Right lung (tissue), 10 donors: ENCODE measurements at places on chromosomes 16 and 17. TPM values are rescaled to one million over a fixed set of nuclear protein-coding genes. Genes with fewer than 3 reads are reported as not detected.

GRCh38 chr16:79770244-79771064, 169.9 kb upstream of the MAF start:
- DNase-seq = peak; percentile 93

- no peak for DNase-seq
Measured at GRCh38 chr17:79979221-79979741, 56.4 kb downstream of the TBC1D16 start.

Gene KRT28
- polyA plus RNA-seq = not detected

- no peak for DNase-seq
Measured at GRCh38 chr17:17831208-17832031, 5.4 kb downstream of the SREBF1 start.

GRCh38 chr16:66165879-66166278, 200.6 kb upstream of the CDH5 start:
- DNase-seq = no peak

GRCh38 chr17:21015564-21015963, 27.2 kb downstream of the USP22 start:
- no peak for DNase-seq

Gene NPIPA7
- 33.8 TPM for polyA plus RNA-seq

Gene HOXB9
- not detected for polyA plus RNA-seq

DNA sequence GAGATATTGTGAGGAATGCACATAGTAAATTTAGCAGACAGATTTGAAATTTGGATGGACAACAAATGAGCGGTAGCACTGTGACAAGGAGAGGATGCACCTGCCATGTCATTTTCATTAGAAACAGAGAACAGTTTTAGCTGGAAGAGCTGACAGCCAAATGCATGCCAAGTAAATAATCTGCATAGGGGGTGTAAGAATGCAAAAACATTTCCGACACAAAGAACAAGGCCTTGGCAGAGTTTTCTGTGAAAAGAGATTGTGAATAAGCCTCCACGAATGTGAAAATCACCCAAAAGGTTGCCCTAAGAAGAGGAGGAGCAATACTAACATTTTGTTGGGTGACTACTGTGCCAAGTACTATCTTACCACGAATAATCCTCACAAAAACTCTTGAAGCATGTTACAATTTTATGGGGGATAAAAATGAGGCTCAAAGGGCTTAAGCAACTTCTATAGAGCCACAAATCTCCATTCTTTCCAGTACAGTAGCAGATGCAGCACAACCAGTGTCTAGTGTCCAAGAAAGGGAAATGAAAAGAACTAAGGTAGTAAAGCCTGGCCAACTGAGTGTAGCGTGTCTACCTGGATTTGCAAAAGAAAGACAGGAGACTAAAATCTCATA, 28.3 kb downstream of the TMEM100 start:
- peak; percentile 35 for DNase-seq

Gene BCAR1
- 42.1 TPM for polyA plus RNA-seq

DNA sequence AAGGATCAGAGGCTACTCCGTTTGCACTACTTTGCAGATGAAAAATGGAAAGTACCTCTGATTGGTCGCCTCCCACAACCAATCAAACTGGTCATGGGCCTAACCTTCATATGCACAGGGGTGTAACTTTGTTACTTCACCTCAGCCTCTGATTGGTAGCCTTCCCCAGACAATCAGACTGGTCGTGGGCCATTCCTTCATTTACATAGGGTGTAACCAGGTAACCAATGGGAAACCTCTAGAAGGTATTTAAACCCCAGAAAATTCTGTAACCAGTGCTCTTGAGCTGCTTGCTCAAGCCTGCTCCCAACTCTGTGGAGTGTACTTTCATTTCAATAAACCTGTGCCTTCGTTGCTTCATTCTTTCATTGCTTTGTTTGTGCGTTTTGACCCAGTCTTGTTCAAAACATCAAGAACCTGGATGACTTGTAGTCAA, 39.2 kb upstream of the USP22 start:
- DNase-seq = no peak

GRCh38 chr17:8322061-8322460, 12.0 kb downstream of the ARHGEF15 start:
- no peak for DNase-seq

- no peak for DNase-seq
Measured at GRCh38 chr17:50833510-50834428, 1.6 kb upstream of the WFIKKN2 start.

- no peak for DNase-seq
Measured at GRCh38 chr17:41658846-41659245, 29.8 kb upstream of the EIF1 start.

Gene BAIAP3
- polyA plus RNA-seq = 6.9 TPM

- no peak for DNase-seq
Measured at GRCh38 chr17:29777663-29778062, 152.4 kb downstream of the SSH2 start.

Gene LGALS9B
- polyA plus RNA-seq = not detected

GRCh38 chr17:1582374-1582773, 19.8 kb upstream of the PITPNA start:
- DNase-seq = no peak

Gene GNGT2
- polyA plus RNA-seq = 3.1 TPM

DNA sequence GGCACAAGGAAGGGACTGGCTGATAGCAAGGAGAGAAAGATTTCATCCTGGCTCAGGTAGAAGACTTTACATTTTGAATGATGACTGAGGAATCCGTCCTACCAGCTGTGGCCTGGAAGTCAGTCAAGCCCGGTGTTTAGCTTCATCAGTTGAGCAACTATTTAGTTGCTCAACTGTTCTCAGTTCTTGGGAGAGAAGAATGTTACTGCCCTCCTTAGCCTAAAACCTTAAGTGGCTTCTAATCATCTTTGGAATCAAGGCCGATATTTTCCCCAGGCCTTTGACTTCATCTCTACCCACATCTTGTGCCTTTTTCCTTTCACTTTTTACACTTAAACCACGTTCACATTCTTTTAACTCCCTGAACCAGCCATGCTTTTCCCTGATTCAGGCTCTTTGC, 17.3 kb upstream of the RBL2 start:
- no peak for DNase-seq

DNA sequence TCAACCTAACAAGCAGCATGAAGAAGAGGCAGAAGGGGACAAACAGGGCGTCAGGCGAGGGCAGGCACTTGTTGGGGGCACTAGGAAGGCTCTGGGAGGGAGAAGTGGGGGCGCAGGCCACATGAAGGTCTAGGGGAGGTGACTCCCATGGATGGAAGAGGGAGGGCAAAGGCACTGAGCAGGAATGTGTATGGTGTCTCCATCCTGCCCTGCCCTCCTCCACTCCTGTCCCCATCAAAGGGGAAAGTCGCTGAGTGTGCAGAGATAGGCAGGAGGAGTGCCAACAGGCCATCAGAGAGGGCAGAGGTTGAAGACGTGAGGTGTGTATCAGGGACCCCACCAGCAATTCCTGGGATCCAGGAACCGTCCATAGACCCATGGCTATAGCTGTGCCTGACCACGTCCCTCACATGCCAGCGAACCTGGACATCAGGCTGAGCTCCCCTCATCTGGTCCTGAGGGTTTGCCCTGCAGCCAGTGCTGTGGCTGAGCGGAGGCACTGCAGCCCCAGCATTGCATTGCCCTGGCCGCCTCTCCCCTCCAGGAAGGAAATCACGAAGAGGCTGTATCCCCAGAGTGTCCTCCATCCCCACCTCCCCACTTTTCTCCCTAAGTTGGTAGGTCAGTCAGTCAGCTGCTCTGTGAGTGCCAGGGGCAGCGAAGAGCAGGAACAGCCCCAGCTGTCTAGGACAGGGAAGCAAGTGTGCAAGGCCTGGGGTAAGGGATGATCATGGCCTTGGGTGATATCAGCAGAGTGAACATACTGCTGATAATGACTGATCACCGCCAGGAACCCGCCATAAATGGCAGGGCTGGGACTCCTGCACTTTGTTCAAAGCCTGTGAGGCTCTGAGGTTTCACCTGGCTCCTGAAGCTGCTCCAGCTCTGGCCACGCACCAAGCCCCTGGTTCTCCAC, 6.2 kb upstream of the CYB561 start:
- no peak for DNase-seq

- no peak for DNase-seq
Measured at GRCh38 chr17:6648181-6648580, 3.2 kb downstream of the MED31 start.

Gene PNMT
- polyA plus RNA-seq = 1.1 TPM

DNA sequence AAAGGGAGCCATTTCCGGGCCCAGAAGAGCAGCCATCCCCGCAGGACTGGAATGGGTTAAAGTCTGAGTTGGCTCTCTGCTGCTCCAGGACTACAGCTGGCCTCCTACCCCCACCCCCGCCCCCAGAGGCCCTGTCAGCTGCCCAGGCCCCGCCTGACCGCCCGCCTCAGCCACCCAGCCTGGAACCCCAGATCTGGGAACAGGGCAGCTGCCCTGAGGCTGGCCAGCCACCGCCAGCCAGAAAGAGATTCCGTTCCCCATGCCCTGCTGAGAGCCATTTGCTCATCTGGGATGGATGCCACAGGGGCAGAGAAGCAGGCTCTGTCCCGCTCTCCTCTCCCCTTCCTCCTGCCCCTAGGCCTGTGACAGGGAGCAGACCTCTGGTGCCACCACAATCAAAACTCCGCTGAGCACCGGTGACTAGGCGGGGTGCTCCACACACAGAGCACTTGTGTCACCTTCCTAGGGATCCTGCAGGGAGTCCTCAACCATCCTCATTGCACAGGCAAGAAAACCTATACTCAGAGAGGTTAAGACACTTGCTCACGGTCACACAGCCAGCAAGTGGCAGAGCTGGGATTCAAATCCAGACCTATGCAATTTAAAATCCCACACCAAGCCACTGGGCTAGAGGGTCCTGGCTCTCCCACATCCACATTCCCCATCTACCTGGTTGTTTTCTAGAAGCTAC, 44.1 kb downstream of the ZNF423 start:
- no peak for DNase-seq

DNA sequence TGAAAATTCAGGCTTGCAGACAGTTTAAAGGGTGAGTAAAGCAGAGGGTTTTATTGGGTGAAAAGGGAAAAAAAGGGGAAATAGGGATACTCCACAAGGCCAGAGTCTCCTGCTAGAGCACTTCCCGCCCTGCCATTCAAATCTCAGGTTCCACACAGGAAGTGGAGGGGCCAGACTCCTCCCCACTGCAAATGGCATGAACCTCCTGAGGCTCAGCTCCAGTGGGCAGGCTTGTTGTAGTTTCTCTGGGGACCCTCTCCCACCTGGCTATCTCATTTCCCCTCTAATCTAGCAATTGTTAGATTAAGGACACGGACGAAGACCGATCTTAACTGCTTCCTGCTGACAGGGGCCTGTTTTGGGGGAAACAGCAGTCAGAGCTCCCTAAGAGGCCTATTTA, 43.4 kb downstream of the TAOK1 start:
- no peak for DNase-seq

- DNase-seq = no peak
Measured at GRCh38 chr17:43871946-43872690, 25.1 kb downstream of the CD300LG start.

Gene TBC1D3
- polyA plus RNA-seq = not detected

DNA sequence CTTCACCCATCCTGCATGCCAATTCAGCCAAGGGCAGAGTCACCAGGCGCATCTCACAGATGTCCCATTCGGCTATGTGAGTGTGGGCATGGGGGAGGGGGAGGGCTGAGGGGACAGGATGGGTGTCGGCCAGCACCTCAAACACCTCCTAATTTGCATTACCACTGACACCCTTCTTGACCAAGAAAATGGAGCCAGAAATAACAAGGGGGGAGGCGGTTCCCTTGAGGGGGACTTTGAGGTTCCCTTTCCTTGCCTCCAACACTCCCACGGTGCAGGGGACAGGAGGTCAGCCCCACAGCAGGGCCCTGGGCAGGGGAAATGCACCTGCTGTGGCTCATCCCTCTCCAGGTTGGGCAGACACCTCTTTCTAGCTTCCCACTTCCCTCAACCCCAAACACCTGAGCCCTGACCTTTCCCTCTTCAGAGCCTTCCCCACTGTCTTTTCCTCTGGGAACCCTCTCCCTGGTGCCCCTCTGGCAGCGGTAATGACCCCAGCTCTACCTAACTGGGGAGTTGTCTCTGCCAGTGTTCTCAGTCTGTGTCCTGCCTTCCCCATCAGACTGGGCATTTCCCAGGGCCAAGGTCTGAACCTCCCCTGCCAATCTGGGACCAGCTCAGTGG, 18.2 kb upstream of the TBX21 start:
- no peak for DNase-seq

- DNase-seq = peak; percentile 80
Measured at GRCh38 chr16:4371357-4372000, at the start of gene VASN. Gene VASN (plus strand): TSS chr16:4371848. CDS start chr16:4380878, 9,030 bp downstream.

GRCh38 chr17:2420176-2420575, 19.3 kb upstream of the MNT start:
- no peak for DNase-seq

Gene GPR142
- not detected for polyA plus RNA-seq

GRCh38 chr17:80908776-80909175, 82.9 kb upstream of the CHMP6 start:
- DNase-seq = no peak

GRCh38 chr16:84795329-84796053, 24.3 kb upstream of the CRISPLD2 start:
- DNase-seq = peak; percentile 83

- no peak for DNase-seq
Measured at GRCh38 chr17:77332981-77333685, 192.4 kb downstream of the SEC14L1 start.

Gene TPSB2
- 0.19 TPM for polyA plus RNA-seq

DNA sequence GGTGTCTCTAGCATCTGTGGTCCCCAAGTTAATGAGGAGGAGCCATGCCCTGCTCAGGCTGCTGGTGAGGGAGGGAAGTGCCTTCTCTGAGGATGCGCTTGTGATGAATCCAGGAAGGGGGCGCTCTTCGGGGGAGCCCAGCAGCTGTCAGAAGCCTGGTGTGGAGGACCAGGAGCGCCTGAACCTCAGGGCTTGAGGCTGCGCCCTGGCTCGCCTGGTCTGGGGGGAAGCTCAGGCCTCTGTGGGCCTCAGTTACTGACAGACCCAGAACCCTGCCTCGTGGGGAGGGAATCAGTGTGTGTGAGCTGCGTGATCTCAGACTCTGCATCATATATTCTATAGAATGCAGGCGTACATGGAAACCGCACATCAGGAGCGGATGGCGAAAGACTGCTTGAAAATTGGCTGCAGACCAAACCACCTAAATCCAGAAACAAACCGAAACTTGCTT, 126.1 kb downstream of the SEC14L1 start:
- DNase-seq = no peak

GRCh38 chr17:82127704-82128103, 29.7 kb upstream of the FASN start:
- DNase-seq = no peak
